AG09309 (cell line): ENCODE measurements at places on chromosomes 13 and 19.
A peak's percentile ranks its signal among the peaks of the same experiment; 100 is the strongest.

GRCh38 chr19:14091081-14091812, 696 bp upstream of the SAMD1 start:
- no peak for DNase-seq

GRCh38 chr19:41305927-41306793, 3.8 kb upstream of the CCDC97 start:
- DNase-seq, result no peak

DNA sequence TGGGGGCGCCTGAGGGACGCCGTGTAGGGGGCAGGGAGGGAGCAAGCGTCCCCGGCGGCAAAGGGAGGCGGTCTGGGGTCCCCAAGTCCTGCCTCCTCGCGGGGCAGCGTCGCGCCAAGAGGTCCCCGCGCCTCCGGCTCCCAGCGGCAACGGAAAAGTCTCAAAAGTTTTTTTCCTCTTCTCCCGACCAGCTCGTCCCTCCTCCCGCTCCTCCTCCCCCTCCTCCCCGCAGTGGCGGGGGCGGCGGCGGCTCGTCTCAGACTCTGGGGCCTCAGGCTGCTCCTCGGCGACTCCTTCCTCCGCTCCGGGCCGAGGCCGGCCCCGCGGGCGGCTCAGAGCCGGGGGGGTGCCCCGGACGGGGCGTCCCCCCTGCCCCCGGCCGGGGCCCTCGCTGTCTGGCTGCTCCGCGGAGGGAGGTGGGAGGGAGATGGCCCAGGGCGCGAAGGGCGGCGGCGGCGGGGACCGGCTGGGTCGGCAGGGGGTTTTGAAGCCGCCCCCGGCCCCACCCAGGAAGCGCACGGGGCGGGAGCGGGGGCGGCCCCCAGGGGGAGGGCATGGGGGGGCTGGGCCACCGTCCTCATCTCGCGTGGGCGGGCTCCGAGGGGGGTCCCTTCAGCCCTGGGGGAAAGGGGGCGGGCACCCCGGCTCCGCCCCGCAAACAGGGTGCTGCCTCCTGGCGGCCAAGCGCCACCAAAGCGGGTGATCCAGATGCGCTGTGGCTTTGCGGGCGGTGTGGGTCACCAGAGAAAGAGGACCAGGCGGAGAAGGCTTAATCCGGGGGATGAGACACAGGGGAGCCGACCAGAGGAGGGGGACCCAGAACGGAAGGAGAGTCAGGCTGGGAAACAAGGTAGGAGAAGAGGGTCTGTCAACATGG, at the start of gene TGFB1:
Gene TGFB1 (minus strand): TSS at position 457 of the 877 bp plus-strand sequence. CDS start 878 bp downstream, outside the sequence.
- peak; percentile 58 for DNase-seq

DNA sequence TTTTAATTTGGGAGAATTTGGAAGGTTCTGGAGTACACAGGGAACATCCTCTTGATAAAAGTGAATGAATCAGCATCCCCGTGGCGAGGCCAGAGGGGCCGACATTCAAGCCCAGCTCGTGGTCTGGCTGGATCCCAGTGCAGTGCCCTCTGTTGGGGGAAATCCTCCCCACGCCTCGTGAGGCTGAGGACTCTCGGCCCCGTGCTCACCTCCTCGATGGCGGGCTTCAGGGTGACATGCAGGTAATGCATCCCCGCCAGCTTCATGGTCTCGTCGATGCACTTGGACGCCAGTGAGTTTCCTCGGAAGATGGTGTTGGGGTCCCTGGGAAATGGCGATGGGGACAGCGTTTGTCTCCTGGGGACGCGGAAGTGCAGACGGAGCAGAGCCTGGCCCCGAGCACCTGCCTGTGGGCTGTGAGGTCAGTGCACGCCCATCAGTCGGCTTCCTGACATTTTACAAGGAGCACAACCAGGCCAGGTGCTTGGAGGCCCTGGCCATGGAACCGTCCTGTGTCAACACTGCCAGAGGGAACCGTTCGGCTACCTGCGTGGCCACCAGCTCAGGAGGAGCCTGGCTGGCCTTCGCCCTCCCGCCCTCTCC, 43.3 kb upstream of the C13orf46 start:
- no peak for DNase-seq

GRCh38 chr13:43877766-43878165, 1.8 kb downstream of the CCDC122 start:
- DNase-seq, result no peak

GRCh38 chr13:98856983-98857382, 104.5 kb upstream of the SLC15A1 start:
- DNase-seq, result no peak

DNA sequence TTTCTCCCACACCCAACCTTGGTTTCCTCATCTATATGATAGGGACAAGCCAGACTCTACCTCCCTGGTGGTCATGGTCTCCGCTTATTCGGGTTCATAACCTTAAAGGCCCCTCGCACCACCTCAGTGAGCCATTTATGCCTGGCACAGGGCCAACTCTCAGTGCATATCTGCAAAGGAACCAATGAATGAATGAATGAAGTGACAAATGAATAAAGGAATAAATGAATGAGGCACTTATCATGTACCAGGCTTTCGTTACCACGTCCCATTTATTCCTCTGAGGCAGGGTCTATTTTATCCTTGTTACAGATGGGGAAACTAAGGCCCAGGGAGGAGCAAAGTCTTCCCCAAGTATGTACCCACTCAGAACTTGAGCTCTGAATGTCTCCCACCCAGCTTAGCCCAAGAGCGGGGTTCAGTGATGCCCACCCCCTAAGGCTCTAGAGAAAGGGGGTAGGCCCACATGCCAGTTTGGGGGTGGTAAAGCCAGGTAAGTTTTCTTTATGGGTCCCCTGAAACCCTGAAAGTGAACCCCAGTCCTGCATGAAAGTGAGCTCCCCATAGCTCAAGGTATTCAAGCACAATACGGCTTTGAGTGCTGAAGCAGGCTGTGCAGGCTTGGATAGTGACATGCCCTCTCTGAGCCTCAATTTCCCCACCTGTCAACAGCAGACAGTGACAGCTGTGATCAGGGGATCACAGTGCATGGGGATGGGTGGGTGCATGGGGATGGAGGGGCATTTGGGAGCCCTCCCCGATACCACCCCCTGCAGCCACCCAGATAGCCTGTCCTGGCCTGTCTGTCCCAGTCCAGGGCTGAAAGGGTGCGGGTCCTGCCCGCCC, 490 bp upstream of the SLC5A5 start:
- no peak for DNase-seq

DNA sequence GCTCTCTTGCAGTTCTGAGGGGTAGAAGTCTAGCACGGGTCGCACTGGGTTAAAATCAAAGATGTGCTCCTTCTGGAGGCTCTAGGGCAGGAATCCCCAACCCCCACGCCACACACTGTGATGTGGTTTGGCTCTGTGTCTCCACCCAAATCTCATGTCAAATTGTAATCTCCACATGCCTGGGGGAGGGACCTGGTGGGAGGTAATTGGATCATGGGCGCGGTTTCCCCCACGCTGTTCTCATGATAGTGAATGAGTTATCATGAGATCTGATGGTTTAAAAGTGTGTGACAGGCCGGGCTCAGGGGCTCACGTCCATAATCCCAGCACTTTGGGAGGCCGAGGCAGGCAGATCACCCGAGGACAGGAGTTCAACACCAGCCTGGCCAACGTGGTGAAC, 26.6 kb upstream of the CALM3 start:
- DNase-seq, result no peak

GRCh38 chr19:58154287-58154678, 3.7 kb upstream of the ZNF329 start:
- peak; percentile 13 for DNase-seq

DNA sequence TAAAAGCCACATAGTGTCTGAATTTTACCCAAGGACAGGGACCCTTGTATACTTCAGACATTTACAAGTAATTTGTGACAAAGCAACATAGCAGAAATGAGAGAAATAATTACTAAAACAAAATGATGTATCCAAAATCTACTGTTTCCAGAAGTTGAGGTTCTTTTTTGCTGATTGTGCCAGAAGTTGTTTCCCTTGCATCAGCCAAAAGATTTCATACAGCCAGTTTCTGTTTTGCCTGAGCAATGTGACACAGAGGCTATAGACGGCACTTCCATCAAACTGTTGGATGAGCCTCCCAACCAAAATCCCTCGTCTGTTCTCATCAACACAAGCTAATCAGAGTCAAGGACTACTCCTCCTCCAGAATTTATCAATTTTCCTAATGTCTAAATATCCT, 913.2 kb upstream of the GPC6 start:
- DNase-seq, result no peak

DNA sequence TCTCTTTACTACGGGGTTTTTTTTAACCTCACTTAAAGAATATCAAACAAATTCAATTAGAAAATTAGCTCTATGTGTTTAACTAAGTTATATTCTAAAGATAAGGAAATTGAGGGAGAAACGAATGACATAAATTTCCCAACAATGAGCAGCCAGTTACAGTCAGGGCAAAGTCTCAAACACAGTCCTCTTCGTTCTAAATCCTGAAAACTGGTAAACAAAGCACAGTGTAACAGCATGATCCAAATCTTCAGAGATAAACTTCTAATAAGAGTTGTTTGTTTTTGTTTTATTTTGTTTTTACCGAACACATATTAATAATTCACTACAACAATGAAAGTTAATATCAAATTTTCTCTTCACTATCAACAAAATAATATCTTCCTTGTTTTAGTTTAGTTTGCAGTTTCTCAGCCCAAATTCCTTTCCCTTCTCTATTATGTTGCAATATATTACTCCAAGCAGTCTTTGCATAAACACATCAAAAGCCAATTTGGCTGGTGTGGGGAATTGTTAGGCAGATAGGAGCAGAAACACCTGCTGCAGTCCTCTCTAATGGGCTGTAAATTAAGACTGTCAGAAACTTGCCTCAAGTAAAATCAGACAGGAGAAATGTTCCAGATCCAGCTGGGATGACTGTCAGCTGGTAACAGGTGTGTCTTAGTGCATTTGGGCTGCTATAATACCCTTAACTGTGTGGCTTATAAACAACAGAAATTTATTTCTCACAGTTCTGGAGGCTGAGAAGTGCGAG, 106.5 kb upstream of the SGCG start:
- DNase-seq, result no peak

DNA sequence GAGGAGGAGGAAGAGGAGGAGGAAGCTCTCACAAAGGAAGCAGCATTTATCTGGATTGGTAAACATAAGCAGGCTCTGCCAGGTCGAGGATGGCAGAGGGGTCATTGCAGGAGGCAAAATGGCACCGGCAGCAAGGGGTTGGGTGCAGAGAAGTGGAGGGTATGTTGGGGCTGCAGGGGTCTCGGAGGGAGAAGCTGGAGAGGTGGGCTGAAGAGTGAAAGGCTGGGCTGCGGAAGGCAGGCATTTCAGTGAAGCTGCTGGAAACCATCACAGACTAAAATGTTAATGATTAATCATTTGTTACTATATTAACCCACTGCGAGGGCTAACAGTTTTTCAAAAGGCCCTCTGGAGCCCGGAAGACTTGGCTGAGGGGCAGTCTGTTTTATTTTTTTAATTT, 24.6 kb downstream of the TPT1 start:
- DNase-seq, result no peak

DNA sequence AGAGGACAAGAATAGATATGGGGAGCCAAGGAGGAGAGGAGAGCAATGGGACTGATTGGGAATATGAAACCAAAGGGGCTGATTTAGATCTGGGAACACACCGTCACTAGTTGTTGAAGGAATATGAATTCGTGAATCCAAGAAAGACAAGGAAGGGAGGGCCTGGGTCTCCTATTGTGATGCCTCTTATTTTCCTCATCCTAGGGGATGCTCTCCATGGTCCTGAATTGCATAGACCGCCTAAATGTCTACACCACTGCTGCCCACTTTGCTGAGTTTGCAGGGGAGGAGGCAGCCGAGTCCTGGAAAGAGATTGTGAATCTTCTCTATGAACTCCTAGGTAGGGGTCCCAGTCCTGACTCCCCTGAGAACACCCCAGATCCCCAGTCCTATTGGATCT, 21.5 kb downstream of the RYR1 start:
- no peak for DNase-seq

- no peak for DNase-seq
These were observed 743 bp downstream of the CHAF1A start for GRCh38 chr19:4403005-4403761.

DNA sequence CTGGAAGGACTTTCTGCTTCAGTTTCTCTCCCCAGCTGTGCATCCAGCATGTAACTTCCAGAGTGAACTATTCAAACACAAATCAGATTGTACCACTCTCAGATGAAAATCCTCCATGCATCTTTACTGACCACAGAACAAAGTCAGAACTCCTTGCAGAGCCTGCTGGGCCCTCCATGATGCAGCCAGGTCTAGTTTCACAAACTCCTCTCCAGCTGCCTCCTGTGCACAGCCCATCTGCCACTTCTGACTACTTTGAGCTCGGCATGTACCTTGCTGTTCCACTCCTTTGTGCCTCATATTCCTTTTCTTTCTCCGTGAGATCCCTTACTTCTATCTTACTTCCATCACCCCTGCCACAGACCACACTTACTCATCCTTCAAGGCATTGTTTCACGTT, 31.4 kb downstream of the NALCN start:
- DNase-seq, result no peak

GRCh38 chr13:98752467-98753290, at the start of gene SLC15A1:
Gene SLC15A1 (minus strand): TSS chr13:98752672. CDS start chr13:98752598, 74 bp downstream.
- no peak for DNase-seq

DNA sequence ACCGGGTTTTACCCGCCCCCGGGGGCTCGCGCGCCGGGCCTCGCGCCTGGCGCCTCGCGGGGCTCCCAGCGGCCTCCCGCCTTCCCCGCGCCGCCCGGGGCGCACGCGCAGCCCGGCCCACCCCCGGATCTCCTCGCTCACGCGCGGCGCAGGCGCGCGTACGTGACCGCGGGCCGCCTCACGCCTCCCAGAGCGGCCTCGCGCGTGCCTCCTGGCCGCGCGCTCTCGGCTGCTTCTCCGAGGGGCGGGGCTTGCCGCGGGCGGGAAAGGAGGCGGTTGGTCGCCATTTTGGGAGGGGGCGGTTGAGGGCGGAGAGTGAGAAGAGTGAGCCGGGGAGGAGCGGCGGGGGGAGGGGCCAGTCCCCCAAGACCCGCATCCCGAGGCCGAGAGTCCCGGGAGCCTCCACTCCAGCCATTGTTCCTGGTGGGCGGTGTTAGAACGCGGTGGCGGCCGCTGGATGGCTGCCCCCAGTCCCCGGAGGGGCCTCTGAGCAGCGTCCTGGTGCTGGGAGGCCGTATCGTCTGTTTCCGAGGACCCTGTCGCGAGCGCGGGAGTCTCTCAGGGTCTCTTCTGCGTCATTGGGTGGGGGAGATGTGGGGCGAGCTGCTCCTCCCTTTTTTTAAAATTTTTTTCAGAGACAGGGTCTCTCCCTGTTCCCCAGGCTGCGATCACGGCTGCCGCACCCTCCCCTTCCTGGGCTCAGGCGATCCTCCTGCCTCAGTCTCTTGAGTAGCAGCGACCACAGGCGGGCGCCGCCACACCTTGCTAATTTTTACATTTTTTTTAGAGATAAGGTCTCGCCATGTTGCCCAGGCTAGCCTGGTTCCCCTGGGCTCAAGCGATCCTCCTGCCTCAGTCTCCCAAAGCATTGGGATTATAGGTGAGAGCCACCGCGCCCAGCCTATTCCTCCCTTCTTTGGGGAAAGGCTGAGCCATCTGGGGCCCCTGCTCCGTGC, at the start of gene ZNF541:
Gene ZNF541 (minus strand): TSS at position 78 of the 956 bp plus-strand sequence. CDS start 17,292 bp downstream, outside the sequence.
- DNase-seq, result no peak

- no peak for DNase-seq
These were observed 410.6 kb downstream of the FGF9 start for GRCh38 chr13:22081430-22081829.

GRCh38 chr13:77545626-77546412, 10.3 kb downstream of the SCEL start:
- no peak for DNase-seq
